ENCODE measurements at places on chromosomes 5 and 9.

DNA sequence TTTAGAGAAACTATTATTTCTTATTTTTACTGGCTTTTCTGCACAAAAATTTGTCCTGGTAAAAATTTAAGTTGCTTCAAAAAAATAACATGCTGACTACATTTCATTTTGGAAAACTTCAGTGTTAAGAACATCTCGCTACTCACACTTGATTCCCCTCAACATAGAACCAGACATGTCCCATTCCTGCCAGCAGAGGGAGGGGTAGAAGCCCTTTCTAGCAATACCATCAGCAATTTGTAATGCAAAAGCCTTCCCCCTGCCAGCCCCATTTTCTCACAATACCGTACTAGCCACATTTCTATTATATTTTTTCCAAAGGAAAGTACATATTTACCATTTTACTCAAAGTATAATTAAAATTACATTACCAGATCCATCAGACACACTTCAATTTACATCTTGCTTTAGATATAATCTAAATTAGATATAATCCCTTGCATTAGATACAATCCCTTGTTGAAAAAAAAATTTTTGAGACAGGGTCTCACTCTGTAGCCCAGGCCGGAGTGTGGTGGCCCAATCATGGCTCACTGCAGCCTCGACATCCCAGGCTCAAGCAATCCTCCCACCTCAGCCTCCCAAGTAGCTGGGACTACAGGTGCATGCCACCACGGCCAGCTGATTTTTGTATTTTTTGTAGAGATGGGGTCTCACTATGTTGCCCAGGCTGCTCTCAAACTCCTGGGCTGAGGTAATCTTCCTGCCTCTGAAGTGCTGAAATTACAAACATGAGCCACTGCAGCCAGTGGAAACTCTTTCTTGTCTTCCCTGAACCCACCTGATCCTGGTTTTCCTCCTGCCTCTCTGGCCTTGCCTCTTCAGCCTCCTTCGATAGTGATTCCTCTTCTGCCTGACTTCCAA, 39.6 kb upstream of the IDNK start:
- H3K4me3 ChIP-seq: no peak overlapping the region
- no peak overlapping the region for H3K27ac ChIP-seq
- peak; percentile 73 for DNase-seq
- no peaks in the 10 kb centered on the region for H3K36me3 ChIP-seq
- no peaks in the 10 kb centered on the region for H3K27me3 ChIP-seq

- no peak overlapping the region for H3K27ac ChIP-seq
- H3K36me3 ChIP-seq: no peaks in the 10 kb centered on the region
- no peak for DNase-seq
- H3K4me3 ChIP-seq: no peak overlapping the region
These were observed 20.2 kb upstream of the WHRN start for GRCh38 chr9:114525513-114525912.

DNA sequence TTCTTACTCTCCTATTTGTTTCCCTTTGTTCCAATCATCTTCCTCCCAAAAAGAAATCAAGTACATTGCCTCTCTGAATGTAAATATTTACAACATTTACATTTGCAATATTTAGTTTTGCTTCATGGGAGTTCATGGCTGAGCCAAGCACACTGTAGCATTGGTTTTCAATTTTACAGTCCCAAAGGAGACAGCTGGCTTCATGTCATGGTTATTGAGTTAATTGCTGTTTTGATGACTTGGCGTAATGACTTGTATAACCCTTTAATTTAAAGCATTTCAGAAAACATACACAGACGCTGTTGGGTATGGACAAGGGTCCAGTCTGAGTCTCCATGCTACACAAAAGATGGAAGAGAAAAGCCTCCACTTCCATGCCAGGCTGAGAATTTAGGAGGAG, 25.6 kb upstream of the VLDLR start:
- no peaks in the 10 kb centered on the region for H3K36me3 ChIP-seq
- H3K4me1 ChIP-seq: no peaks in the 10 kb centered on the region
- H3K4me3 ChIP-seq: no peak overlapping the region

- peak overlapping the region; percentile 71 for H3K27ac ChIP-seq
- peak; percentile 76 for DNase-seq
- no peaks in the 10 kb centered on the region for H3K36me3 ChIP-seq
- peaks cover 31% of the 10 kb centered on the region for H3K4me1 ChIP-seq
- H3K27me3 ChIP-seq: no peaks in the 10 kb centered on the region
These were observed 17.3 kb downstream of the MEGF10 start for GRCh38 chr5:127307868-127308267.

- peaks cover 28% of the 10 kb centered on the region for H3K4me1 ChIP-seq
- no peak overlapping the region for H3K27ac ChIP-seq
- no peak overlapping the region for H3K4me3 ChIP-seq
- no peaks in the 10 kb centered on the region for H3K36me3 ChIP-seq
These were observed 68.7 kb downstream of the ACTL7B start for GRCh38 chr9:108786901-108787689.

- H3K36me3 ChIP-seq: no peaks in the 10 kb centered on the region
- no peaks in the 10 kb centered on the region for H3K27me3 ChIP-seq
- H3K4me3 ChIP-seq: no peak overlapping the region
These were observed 53.8 kb downstream of the TIMD4 start for GRCh38 chr5:156909180-156909579.

GRCh38 chr5:29963956-29964355, 1229.5 kb upstream of the CDH6 start:
- no peak overlapping the region for H3K4me3 ChIP-seq
- no peaks in the 10 kb centered on the region for H3K27me3 ChIP-seq
- H3K27ac ChIP-seq: no peak overlapping the region
- DNase-seq: peak; percentile 9
- H3K4me1 ChIP-seq: no peaks in the 10 kb centered on the region
- no peaks in the 10 kb centered on the region for H3K36me3 ChIP-seq

DNA sequence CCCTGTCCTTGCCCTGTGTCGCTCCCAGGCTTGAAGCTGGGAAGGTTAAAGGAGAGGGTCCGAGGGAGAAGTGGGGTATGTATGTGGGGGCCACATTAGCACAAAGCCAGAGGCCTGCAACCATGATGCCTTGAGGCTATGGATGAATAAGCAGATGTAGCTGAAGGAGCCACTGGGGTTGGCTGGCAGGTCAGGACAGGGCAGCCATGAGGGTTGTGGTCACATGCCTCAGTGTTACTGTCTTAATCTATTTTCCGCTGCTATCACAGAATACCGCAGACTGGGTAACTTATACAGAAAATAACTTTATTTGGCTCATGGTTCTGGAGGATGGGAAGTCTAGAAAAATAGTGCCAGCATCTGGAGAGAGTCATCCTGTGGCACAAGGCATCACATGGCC, 9.2 kb upstream of the GRHPR start:
- no peak for DNase-seq
- H3K4me3 ChIP-seq: no peak overlapping the region
- H3K4me1 ChIP-seq: peaks cover 35% of the 10 kb centered on the region
- H3K27me3 ChIP-seq: no peaks in the 10 kb centered on the region
- peak overlapping the region; percentile 47 for H3K27ac ChIP-seq

DNA sequence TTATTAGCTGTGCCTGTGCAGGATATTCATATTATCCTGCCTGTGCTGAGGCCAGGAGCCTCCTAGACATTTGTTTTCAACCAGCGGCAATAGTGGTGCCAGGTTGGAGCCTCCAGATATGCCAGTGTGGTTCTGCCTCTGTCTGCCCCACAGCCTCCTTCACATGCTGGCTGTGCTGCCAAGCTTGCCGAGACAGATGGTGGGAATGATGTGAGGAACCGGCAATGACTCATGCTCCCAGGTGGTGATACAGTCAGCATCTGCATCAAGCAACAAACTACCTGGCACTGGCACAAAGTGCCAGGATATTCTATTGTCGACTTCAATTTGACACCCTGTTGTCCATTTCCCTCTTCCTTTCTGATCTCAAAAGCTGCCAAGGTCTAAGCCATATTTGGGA, 285.7 kb downstream of the CHSY3 start:
- no peaks in the 10 kb centered on the region for H3K36me3 ChIP-seq
- H3K27me3 ChIP-seq: no peaks in the 10 kb centered on the region
- DNase-seq: no peak

DNA sequence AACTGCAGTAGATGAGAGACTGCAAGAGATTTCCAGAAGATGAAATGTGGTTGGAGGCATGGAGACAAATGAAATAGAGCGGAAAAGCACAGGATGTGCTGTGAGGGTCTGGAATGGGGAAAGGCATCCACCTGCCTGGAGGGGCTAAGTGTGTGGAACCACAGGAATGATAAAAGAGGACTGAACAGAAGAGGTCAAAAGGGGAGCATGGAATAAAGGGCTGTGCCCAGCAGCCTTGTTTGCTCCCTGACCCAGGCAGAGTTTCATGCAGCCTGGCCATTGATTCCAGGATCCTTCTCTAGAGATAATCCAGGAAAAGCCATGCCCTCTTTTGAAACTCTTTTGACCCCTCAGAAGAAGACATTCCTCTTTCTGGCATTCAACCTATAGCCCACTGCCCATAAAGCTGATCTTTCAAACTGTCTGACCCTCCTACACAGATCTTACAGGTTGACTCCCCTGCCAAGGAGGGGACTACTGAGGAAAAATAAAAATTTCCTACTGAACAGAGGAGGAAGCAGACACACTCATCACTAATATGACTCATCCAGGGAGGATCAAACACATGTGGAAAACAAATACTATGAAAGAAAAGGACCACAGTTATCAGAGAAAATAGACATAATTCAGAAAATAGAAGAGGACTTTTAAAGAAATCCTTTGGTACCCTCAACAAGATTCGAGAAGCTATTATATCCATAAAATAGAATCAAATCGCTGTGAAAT, 273.5 kb upstream of the PCSK5 start:
- no peaks in the 10 kb centered on the region for H3K36me3 ChIP-seq
- H3K4me3 ChIP-seq: no peak overlapping the region

DNA sequence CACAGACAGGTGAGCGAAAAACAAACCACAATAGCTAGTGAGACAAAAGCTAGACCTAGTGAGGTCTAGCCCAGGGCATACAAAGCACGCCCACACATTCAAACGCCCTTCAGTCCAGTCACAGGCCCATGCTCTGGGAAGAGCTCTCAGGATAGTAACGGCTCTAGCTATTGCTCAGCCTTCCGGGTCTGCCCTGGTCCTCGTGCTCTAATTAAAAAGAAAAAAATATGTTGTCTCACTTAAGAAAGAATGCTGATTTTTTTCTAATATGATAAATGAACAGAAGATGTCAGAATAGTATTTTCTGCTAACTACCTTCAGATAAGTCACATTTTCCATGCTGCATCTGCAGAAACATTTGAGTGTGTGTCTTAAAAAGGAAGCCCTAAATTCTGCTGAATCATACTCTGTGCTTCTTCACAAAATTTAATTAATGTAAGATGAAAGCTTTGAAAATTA, 94.5 kb downstream of the PLPP1 start:
- H3K36me3 ChIP-seq: peaks cover 36% of the 10 kb centered on the region
- DNase-seq: peak; percentile 83
- peaks cover 29% of the 10 kb centered on the region for H3K4me1 ChIP-seq
- H3K27me3 ChIP-seq: no peaks in the 10 kb centered on the region

DNA sequence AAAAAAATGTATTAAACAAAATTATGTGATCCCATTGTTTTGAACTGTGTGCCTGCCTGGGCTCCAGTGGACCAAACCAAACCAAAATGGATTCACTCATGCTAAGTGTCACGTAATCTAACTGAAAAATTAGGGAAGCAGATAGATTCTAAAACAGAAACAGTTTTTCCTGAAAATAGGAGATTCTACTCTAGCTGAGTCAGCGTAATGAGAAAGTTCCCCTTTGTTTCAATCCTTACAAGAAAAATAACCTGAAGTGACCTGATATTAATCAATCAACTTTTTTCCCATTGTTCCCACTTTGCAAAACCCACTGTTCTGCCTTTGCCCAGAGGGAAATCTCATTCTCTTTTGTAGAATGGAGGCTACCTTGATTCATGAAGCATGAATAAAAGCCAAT, 682.4 kb upstream of the CDH10 start:
- no peak overlapping the region for H3K27ac ChIP-seq
- no peaks in the 10 kb centered on the region for H3K36me3 ChIP-seq
- DNase-seq: no peak
- H3K4me1 ChIP-seq: no peaks in the 10 kb centered on the region

DNA sequence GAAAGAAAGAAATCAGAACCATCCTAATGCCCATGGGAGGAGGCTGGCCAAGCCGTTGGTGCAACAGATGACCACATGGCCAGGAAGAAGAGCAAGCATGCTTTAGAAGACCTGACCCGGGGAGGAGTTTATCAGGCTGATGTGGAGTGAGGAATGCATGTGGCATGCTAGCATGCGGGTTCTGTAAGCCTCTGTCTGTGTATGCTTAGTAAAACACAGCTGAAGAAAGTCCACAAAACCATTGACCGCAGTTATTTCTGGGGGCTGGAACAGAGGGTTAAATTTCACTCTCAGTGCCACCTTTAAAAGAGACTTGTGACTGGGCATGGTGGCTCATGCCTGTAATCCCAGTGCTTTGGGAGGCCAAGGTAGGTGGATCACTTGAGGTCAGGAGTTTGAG, 19.1 kb downstream of the GFI1B start:
- peaks cover 38% of the 10 kb centered on the region for H3K27me3 ChIP-seq
- H3K4me3 ChIP-seq: no peak overlapping the region
- H3K36me3 ChIP-seq: no peaks in the 10 kb centered on the region
- H3K4me1 ChIP-seq: peaks cover 2% of the 10 kb centered on the region

- peaks cover 2% of the 10 kb centered on the region for H3K27me3 ChIP-seq
- H3K36me3 ChIP-seq: no peaks in the 10 kb centered on the region
- peaks cover 2% of the 10 kb centered on the region for H3K4me1 ChIP-seq
- H3K27ac ChIP-seq: no peak overlapping the region
- no peak for DNase-seq
These were observed 6.7 kb upstream of the PPARGC1B start for GRCh38 chr5:149723374-149723773.

DNA sequence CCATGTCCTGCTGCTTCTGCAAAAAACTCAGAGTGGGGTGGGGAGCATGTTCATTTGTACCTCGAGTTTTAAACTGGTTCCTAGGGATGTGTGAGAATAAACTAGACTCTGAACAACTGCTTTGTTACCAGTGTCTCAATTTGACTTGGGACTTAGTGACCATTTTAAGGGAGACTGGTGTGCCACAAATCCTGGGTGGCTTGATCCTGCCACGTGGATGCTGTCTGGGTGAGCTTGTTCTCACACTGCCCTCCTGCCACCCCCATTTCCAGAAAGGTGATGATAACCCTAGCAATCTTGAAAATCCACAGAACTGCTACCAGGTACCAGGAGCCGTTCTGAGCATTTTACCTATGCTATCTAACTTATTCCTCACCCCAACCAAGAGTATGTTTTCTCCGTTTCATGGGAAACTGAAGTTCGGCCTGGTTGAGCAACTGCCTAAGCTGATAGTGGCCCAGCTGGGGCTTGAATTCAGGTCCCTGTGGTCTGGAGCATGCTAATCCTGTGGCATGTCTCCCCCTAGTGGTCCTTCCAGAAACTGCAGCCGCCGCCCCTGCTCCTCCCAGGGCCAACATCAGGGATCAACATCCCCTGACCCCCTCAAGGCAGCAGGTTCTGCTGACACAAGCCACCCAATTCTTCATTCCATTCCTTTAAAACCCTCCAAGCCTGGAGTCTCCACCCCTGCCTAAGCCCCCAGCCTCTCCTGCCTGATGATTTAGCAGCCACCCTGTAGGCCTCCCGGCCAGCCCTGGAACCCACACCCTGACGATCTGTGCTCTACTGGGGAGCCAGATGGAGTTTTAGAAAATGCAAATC, 2.8 kb downstream of the IL3 start:
- H3K27me3 ChIP-seq: no peaks in the 10 kb centered on the region
- peak; percentile 48 for DNase-seq
- no peak overlapping the region for H3K27ac ChIP-seq
- H3K36me3 ChIP-seq: no peaks in the 10 kb centered on the region
- no peaks in the 10 kb centered on the region for H3K4me1 ChIP-seq
- no peak overlapping the region for H3K4me3 ChIP-seq
